NCI-H526 (cell line): ENCODE measurements at places on chromosomes 16 and 17.

GRCh38 chr17:75629157-75629556, 4.1 kb upstream of the SMIM5 start:
- DNase-seq: no peak

DNA sequence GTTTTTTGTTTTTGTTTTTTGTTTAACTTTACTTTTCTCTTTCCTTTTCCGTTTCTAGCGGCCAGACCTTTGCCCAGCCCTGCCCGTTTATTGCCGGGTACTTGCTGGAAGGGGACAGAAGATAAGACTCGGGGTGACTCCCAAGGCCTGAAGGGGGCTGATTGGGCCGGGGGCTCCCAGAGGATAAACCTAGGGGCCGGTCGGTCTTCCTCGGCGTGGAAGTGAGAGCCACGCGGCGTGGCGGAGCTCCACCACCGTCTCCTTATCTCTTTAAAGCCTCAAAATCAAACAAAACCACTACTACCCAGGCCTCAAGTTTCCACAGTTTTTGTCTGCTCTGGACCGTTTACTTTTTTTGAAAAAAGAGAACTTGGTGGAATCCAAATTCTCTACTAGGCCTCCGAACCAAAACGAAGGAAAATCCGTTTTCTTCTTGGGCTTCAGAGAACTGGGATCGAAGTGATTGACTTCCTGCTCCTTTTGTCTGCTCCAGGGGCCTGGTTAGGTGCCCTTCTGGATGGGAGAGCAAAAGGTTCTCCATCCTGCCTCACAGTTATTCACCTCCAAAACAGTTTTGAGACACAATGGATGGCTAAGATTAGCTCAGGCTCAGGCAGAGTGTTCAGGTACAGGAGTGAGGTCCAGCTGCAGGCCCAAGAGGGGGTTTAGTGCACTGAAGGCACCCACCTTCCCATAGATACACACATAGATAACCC, 8.5 kb upstream of the HOXB9 start:
- no peak for DNase-seq

- no peak for DNase-seq
Observed at GRCh38 chr17:82012640-82013295, 9.9 kb downstream of the CENPX start.

- no peak for DNase-seq
Observed at GRCh38 chr16:88856122-88856827, 472 bp downstream of the GALNS start.

- no peak for DNase-seq
Observed at GRCh38 chr17:71339206-71339605, 781.6 kb upstream of the SOX9 start.

- DNase-seq: no peak
Observed at GRCh38 chr16:86635176-86635876, 57.0 kb downstream of the FOXL1 start.

DNA sequence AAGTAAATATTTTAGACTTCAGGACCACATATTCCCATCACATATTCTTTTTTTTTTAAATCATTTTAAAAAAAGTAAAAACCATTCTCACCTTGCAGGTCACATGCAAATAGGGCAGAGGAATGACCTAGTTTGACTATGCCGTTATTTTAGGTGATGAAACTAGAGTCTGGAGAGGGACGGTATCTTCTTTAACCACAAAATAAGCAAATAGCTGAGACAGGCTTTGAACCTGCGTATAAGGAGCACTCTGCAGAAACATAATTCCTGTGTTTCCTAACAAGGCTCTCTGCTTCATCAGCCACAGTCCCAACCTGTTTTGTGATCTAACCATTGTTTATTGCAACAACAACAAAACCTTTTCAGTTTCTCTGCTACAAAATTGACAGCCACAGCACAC, 121.5 kb downstream of the PCTP start:
- DNase-seq: no peak

- DNase-seq: no peak
Observed at GRCh38 chr17:14203388-14203787, 33.3 kb downstream of the CDRT15 start.

DNA sequence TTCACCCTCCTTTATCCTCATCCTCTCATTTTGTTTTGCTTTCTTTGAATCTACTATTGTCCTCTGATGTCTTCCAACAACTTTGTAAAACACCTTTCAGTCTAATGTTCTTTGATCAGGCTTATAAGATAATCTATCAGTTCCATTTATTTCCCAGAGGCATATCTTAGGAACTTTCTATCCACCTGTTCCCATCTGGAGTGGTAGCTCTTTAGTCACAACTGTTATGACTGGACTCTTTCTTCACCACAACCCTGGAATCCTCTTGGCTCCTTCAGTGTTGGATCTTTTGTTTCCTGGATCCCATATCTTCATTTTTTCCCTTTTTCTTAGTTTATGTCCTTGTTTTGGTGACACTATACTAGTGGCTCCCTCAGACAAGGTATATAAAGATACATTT, 23.5 kb downstream of the RPS6KB1 start:
- DNase-seq: no peak

- DNase-seq: peak; percentile 90
Observed at GRCh38 chr17:58577696-58578095, 63.3 kb upstream of the MTMR4 start.

GRCh38 chr17:10716218-10716617, 13.6 kb downstream of the TMEM220 start:
- no peak for DNase-seq

DNA sequence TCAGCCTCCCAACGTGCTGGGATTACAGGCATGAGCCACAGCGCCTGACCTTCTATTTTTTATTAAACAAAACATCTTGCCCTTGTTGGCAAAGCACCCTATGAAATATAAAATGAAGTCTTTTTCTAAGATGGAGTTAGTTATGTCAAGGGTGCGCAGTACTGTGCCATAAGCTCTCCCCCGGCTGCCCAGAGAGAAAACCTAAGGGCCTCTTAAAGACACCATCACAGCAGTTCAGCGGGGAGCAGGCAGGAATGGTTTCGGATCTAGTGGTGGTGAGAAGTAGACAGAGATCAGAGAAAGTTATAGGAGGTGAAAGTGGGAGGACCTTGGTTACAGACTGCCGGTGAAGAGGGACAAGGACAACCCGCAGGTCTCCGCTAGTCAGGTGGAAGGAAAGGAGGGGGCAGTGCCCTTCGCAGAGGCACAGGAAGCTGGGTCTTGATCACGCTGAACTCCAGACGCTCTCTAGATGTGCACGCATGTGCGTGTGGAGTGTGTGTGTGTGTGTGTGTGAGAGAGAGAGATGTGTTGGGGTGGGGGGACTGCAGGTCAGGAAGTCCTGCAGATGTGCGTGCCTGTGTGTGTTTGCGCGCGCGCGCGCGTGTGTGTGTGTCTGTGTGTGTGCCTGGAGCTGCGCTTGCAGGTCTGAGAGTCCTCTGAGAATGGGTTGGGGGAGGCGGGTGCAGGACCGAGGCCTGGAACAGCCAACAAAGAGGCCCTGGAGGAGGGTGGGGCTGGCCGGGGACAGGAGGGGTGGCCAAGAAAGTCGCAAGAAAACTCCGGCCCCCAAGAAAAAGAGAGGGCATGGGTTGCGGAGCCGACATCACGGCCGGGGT, 748 bp upstream of the CMTM3 start:
- DNase-seq: peak; percentile 61

DNA sequence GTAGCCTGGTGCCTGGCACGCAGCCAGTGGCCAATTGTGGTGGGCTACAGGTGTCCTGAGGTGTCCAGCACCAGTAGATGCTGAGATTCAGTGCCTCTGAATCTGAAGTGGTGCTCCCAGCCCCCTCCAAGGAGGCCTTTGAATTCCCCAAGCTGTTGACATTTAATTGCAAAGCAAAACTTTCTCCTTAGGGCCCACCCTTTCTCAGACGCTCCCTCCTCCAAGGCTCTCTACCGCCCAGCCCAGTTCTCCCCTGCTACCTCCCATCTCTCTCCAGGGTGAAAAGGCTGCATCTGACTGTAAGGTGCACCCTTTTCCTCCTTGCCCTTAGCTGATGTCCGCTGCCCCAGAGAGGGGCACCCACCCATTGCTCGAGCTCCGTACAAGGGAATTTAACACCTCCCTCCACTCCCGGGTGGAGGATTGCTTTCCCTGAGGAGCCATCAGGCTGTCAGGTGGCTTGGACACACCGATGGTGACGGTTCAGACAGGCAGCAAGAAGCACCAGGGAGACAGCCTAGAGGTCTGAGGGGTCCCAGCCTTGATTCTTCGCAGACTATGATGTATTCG, 1.7 kb downstream of the BEAN1 start:
- DNase-seq: no peak

GRCh38 chr17:68458260-68459036, 1.2 kb upstream of the WIPI1 start:
- DNase-seq: no peak

- no peak for DNase-seq
Observed at GRCh38 chr16:65353183-65353582, 231.3 kb upstream of the CDH11 start.

DNA sequence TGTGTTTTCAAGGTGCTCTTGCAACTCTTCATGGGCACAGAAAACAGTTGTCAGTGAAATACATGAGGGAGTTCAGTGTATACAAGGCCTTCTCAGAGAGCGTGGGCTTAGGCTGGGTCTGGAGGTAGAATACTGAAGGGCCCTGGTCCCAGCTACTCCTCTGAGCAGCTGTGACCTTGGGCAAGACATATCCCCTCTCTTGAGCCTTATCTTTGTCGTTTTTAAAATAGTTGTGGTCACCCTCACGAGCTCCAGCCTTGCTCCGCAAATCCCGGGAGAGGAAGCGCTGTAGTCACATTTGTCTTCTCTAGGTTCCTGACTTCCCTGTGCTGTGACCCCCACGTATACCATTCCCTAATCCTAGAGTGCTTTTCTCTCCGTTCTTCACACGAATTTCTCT, 3.6 kb downstream of the ZNRF1 start:
- DNase-seq: no peak

DNA sequence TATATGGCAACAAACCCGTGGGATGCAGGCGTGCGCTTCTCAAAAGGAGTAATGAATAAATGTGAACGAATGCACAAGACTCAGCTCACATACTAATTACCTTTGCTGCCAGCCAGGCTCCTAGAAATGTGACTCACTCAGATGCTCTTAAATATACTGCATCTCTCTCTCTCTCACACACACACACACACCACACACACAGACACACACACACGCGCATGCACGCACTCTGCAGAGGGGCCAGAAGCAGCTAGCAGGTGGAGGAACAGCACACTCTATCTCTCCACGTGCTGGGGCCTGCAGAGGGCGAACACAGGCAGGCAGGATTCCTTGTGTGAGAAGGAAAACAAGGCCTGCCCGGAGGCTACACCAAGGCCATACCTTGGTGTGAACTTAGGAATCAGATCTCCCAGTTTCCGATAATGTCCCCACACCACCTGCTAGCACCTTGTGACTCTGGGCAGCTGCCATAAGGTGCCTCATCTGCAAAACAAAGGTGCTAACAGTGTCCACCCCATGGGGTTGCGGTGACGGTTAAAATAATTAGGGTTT, 5.3 kb downstream of the GPRC5B start:
- DNase-seq: peak; percentile 61

DNA sequence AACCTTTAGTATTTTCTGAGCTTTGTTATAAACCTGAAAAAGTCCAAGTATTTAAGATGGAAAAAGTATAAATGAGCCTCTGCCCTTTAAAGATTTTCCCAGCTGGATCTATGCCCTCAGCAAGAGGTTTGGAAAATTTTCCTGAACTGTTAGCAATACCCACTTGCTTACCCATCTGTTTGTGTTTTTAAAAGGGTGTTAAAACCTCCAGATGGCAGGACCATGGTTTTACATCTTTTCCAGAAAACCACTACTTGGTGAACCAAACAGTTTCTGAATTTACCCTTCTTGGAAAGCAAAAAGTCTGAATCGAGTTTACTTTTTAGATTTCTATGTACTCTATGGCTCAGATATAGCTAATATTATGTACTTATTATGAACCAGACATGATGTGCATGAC, 719 bp downstream of the PMFBP1 start:
- no peak for DNase-seq

DNA sequence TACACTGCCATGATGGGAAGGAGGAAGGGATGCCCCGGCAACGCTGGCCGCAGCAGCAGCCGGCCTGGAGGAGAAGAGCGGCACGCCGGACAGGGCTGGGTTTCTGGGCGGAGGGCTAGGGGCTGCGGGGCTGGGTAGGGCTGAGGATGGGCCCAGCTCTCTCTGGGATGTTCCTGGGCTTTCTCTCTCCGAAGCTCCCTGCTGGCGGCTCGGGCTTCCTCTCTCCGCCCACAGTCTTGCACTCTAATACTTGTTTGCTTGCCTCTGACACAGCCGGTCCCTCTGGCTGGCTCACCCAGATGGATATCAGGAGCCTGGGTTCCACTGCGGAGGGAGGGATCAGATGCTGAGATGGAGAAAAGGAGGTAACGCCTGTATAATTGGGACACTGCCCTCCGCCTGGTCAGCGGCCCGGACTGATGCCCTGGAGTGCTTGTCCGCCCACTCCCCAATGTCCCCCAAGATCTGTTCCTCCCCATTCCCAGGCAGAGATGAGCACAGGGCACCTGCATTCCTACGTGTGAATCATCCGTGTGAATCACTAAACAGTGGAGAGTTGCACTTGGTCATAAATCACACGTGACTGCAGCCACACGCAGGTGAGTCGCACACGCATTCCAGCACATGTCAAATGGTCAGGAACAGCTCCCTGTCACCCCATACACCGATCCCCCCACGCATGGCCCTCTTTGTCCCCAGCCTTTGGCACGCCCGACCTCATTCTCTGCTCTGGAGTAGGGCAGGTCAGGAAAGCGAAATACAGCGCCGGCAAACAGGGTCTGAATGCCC, at the start of gene ALOXE3:
TSS of gene ALOXE3 (minus strand) at position 535 of the 789 bp plus-strand sequence. CDS start at position 11, 524 bp downstream.
- peak; percentile 45 for DNase-seq

DNA sequence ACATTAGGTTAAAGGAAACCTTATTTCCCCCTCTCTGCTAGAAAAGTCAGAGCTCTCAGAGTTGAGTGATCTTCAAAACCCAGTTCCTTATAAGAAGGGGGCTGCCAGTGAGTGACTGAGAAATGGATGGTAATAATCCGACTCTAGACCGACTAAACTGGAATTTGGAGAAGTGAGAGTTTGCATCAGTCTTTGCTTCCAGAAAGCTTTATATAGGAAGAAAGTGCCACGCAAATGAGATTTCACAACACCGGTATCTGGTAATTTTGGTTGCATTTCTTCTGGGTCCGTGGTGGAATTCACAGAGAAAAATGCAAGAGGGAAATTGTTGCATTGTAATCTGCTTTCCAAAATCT, 271.4 kb downstream of the MAF start:
- no peak for DNase-seq

GRCh38 chr16:84331998-84332780, 36.1 kb upstream of the ATP2C2 start:
- DNase-seq: no peak
